ENCODE measurements at places on chromosomes 16 and 17. TPM values are rescaled to one million over a fixed set of nuclear protein-coding genes. Genes with fewer than 3 reads are reported as not detected.
A peak's percentile ranks its signal among the peaks of the same experiment; 100 is the strongest.

Gene CDH15
- not detected for total RNA-seq

Gene HSD17B1
- not detected for total RNA-seq

Gene TAOK2
- total RNA-seq = 135 TPM

Gene PTGES3L
- not detected for total RNA-seq

Gene TBC1D3
- total RNA-seq = not detected

Gene GPR139
- total RNA-seq = not detected

Gene PPL
- 11.4 TPM for total RNA-seq

Gene MARVELD3
- total RNA-seq = 1.2 TPM

Gene COL1A1
- total RNA-seq = 196 TPM

Gene TMEM88
- total RNA-seq = not detected

Gene EPOP
- total RNA-seq = 0.72 TPM

Gene EFCAB5
- total RNA-seq = 2.6 TPM

Gene ZNF19
- not detected for total RNA-seq

Gene PTX4
- total RNA-seq = not detected

Gene LRRC36
- total RNA-seq = 33.0 TPM

Gene SLC16A13
- total RNA-seq = 2.9 TPM

DNA sequence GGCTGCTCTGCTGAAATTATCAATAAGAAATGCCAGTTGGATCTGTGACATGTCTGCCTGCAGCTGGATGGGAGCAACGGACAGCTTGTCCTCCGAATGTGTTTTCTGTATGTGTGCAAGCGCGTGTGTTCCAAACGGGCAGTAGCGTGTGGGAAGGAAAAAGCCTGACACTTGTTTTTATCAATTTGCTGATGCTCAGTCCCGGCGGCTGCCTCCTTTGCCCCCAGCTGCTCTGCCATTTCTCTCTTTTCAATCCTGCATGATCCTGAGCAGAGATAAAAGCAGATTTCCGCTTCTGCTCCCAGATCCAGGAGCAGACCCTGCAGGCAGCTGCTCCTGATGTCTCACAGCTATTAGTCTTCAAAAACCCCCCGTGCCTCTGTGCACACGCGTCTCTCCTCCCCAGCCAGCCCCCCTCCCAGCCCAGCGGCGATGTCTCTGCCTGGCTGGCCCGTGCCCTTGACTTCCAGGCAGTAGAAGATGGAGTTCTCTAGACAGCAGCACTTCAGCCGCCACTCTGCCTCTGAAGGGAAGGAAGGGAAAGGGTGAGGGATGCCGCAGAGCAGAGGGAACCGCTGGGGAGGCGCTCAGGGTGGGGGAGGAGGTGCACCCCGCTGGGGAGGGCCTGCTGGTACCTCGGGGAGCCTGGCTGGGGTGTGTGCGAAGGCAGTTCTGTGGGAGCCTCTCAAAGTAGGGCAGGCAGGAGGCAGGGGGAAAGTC, 4.1 kb downstream of the PRCD start:
- DNase-seq = peak; percentile 62

GRCh38 chr17:74445158-74445557, 13.3 kb downstream of the GPRC5C start:
- DNase-seq = no peak

GRCh38 chr16:25587783-25588182, 104.0 kb upstream of the HS3ST4 start:
- DNase-seq = no peak

GRCh38 chr16:627454-628239, 3.1 kb upstream of the WFIKKN1 start:
- DNase-seq = peak; percentile 58

- DNase-seq = no peak
Measured at GRCh38 chr17:66283296-66283934, 19.0 kb upstream of the PRKCA start.

DNA sequence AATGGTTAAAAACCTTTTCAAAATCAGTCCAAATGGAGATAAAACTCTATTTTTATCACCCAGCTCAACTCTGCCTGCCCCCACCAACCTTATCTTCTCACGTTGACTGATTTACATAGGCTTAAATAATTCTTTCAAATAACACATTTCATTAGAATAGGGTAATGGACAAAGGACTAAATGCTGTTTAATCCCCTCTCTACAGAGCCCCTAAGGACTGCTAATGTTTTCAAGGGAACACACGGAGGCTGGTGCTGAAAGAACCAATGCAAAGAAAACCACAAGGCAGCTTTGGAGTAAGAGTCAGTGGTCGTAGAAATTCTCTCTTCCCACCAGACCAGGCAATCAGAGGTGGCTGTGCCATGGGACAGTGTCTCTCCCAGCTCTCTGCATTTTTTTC, 445.7 kb upstream of the MAF start:
- DNase-seq = no peak

GRCh38 chr16:761625-762513, 1.3 kb downstream of the MSLN start:
- DNase-seq = peak; percentile 58

- DNase-seq = peak; percentile 79
Measured at GRCh38 chr17:15654886-15655561, 29.1 kb downstream of the TRIM16 start.

DNA sequence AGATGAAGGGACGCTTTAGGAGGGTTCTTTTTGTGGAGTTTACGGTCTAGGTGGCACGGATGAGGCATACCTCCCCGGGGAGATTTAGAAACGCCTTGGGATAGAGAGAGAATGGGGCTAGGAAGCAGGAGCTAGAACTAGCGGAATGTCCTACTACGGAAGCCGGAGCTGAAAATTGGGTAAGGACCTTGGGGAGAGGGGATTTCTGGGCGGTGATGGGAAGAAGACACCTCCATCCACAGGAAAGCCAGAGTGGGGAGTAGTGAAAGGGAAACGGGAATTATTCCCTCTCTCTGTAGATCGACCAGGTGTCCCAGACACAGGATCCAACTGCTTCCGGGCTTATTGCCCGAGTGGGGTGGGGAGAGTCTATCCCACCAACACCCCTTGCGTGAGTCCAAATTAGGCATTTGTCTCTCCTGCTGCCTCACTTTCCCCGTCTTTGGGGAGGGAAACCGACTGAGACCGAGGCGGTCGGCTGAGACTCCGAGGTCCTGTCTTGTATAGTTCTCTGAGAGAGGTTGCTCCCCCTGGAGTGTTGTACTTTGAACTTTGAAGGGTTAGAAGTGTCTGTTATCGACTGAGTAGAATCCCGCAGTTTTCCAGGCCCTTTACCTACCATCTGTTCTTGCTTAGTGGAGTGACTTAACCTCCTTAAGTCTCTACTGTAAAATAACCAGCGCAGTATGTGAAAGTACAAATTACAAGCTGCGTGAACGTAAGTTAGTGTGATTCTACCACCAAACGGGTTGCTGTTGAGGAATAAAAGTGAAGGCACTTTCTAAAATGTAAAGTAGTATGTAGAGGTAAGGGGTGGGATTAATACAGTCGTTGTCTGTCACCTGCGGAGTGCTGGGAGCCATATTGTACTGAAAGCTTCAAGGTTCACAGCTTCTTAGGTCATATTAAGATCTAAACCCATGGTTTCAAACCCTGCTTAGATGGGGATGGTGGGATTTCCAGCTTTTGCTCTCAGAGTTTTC, 1.0 kb downstream of the RSPRY1 start:
- DNase-seq = peak; percentile 68

DNA sequence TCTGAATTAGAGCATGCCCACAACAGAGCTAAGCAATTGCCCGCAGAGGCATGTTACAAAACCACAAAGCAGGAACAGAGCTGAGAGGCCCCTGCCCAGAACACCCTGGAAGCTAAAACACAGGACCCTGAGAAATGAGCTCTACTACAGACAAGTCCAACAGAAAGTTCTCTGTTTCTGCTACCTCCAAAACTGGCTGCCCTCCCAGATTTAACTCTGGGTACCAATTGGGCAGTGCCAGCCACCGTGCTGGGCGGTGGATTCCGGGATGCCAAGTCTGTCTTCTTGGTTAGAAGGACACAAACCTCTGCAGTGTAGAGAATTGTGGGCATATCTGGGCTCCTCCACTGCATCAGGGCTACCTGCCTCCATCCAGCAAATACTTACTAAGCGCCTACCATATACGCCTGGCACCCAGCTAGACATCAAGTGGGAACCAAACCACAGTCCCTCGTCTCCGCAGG, 1.0 kb downstream of the CMTM4 start:
- DNase-seq = no peak

- DNase-seq = no peak
Measured at GRCh38 chr16:11190588-11191560, 65.1 kb downstream of the SOCS1 start.

GRCh38 chr17:10091046-10091445, 107.4 kb downstream of the GAS7 start:
- no peak for DNase-seq

- no peak for DNase-seq
Measured at GRCh38 chr16:19912455-19913339, 28.0 kb upstream of the GPRC5B start.

- no peak for DNase-seq
Measured at GRCh38 chr17:60095381-60095780, 16.7 kb upstream of the HEATR6 start.

DNA sequence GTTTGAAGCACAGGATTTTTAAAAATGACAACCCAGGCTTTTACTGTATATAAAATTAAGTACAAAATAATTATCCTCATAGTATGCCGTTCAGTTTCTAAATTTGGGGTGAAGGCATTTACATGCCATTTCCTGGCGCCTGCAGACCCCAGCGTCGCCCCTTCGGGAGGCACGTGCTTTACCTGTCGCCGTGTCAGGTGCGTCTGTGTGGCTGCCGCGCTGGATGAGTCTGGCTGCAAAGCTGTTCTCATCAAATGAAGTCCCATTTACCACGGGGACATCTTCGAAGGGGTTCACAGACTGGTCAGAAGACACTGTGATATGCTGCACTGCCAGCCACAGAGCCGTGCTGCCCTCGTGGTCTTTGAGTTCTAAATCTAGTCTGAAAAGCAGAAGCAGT, 51.8 kb downstream of the CYB5D2 start:
- no peak for DNase-seq

- no peak for DNase-seq
Measured at GRCh38 chr17:15392326-15392741, 50.9 kb upstream of the TEKT3 start.

DNA sequence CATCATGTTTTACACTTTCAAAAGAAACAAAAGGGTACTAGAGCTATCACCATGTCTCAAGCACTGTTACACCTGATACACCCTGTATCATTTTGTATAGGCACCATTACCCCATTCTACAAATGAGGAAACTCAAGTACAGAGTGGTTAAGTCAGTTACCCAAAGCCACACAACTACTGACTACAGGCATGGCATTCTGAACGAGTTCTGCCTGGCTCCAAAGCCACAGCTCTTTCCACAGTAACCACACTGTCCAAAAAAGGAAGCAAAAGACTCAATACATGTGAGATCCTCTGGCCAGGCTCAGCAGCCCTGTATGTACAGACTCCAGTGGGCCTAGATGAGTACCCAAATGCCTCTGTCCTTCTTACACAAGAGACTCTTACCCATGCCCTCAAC, 4.7 kb downstream of the DYNC1LI2 start:
- DNase-seq = peak; percentile 13

- DNase-seq = no peak
Measured at GRCh38 chr16:11201498-11202259, 54.3 kb downstream of the SOCS1 start.

DNA sequence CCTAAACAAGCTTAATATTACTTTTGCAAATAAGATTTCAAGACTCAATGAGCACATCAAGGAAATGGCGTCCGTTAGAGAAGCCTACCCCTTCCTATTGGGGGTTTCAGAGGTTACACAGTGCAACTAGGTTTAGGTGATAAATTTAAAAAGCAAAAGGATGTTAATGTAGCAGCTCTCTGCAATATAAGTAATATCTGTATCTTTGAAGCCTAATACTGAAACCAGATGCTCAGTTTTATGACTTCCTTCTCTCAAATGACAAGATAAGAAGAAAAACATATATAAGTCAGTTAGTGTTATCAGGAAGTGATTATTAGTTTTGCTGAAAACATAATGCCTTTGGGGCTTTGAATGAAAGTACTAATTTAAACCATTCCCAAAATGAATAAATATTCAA, 54.3 kb upstream of the MED13 start:
- DNase-seq = no peak

GRCh38 chr16:23803591-23804123, 32.1 kb upstream of the PRKCB start:
- DNase-seq = peak; percentile 59

- DNase-seq = no peak
Measured at GRCh38 chr17:10600571-10600970, 51.1 kb upstream of the MYH2 start.

- DNase-seq = no peak
Measured at GRCh38 chr17:60371818-60372510, 20.0 kb downstream of the USP32 start.

DNA sequence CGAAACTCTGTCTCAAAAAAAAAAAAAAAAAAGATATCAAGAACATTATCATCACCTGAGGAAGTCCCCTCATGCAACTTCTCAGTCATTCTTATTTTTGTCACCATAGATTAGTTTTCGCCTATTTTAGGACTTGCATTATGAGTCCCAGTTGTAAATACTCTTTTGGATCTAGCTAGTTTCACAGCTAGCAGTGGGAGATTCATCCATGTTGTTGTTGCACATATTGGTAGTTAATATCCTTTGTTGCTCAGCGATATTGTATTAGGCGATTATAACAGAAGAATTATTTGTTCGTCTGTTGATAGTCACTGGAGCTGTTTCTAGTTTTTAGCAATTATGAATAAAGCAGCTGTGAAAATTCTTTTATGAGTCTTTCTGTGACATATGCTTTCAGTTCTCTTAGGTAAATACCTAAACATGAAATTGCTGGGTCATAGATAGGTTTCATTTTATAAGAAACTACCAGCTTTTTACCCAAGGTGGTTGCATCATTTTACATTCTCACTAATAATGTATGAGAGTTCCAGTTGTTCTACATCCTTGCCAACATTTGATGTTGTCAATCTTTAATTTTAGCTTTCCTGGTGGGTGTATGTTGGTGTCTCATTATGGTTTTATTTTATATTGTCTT, 40.7 kb upstream of the MAP3K14 start:
- DNase-seq = no peak

- no peak for DNase-seq
Measured at GRCh38 chr17:57531648-57532504, 213.2 kb downstream of the CCDC182 start.

- no peak for DNase-seq
Measured at GRCh38 chr16:83205896-83206295, 579.1 kb downstream of the CDH13 start.
